ENCODE measurements at places on chromosomes 5 and 9.
A peak's percentile ranks its signal among the peaks of the same experiment; 100 is the strongest.

DNA sequence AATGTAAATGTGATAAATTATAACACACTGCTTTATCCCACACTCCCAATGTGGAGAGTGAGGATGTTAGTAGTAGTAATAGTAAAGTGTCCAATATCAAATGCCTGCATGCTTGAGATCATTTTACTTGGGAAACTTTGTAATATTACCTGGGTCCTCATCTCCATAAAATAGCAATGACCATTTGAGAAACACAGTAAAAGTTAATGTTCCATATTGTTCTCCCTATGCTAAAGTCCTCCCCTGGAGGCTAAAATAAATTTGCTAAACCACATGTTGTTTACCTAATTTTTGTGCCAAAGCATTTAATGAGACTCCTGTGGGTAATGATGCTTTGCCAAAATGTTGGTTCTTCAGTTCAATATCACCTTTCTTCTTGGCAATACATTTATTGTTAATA, 291.2 kb downstream of the CDH10 start:
- no peak for DNase-seq

GRCh38 chr5:39264528-39264927, 45.2 kb upstream of the FYB1 start:
- no peak for DNase-seq

DNA sequence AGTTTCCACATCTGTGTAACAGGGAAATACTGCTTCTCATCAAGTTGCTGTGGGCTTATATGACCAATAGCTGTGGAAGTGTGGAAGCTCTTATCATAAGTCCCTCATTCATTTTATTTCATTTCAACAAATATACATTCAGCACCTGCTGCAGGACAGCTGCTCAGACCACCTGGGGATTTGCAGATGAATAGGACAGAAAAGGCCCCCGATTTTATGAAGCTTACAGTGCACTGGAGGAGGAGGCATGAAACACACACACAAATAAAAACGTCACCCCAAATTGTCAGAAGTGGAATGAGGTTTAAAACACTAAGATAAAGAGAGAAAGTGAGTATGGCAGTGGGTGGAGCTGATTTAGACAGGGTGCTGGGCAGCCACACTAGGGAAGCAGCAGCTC, 107.2 kb downstream of the DRD1 start:
- no peak for DNase-seq

GRCh38 chr9:131446276-131446675, 52.4 kb downstream of the PRRC2B start:
- no peak for DNase-seq

- DNase-seq = no peak
These were observed 3.5 kb downstream of the SPOUT1 start for GRCh38 chr9:128825923-128826700.

GRCh38 chr9:34084562-34084961, 35.9 kb upstream of the UBAP2 start:
- DNase-seq = no peak

GRCh38 chr9:136074706-136075105, 20.4 kb downstream of the NACC2 start:
- no peak for DNase-seq

- DNase-seq = peak; percentile 21
These were observed 3.1 kb downstream of the ANXA1 start for GRCh38 chr9:73154722-73155121.

DNA sequence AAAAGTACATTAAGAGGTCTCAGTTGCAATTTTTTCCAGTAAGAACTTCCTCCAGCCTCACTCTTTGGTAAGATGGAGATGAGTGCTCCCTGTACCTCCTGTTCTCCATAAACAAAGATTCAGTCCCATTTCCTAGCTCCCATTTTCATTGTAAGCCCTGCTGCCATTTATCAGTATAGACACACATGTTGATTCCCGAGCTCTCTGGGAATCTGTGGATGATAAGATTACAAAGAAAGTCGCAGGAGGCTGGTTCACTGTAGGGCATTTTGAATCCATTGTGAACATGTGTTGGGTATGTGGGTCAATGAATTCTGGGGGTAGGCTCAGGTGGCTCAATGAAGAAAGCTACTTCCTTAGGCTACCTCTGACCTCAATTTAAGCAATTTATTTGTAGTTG, 36.7 kb downstream of the RGMB start:
- no peak for DNase-seq
